ENCODE measurements at places on chromosomes 5 and 9.
A peak's percentile ranks its signal among the peaks of the same experiment; 100 is the strongest.

GRCh38 chr5:572398-573019 lies 39.6 kb upstream of the CEP72 start:
- DNase-seq: no peak

GRCh38 chr5:13357929-13358328 lies 586.6 kb downstream of the DNAH5 start:
- no peak for DNase-seq

- DNase-seq: no peak
These were observed 150.8 kb downstream of the ROR2 start for GRCh38 chr9:91799113-91799744.

GRCh38 chr5:40797273-40798011 lies 732 bp downstream of the PRKAA1 start:
- peak; percentile 59 for DNase-seq

DNA sequence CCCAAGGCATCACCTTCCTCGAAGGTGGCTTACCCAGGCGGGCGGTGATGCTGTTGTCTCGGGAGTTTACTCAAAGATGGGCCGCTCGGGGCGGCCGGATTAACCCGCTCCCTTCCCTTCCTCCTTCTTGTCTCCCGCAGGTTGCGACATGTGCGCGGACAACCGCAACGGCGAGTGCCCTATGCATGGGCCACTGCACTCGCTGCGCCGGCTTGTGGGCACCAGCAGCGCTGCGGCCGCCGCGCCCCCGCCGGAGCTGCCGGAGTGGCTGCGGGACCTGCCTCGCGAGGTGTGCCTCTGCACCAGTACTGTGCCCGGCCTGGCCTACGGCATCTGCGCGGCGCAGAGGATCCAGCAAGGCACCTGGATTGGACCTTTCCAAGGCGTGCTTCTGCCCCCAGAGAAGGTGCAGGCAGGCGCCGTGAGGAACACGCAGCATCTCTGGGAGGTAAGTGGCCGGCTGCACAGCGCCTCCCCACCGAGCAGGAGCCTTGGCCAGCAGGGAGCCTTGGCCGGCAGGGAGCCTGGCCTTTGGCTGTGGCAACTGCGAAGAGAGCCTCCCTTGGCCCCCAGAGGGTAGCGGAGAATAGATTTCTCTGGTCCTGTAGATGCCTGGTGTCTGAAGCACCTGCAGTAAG lies 10.6 kb downstream of the PRDM6 start:
- no peak for DNase-seq

GRCh38 chr9:89891591-89892304 lies 286.9 kb downstream of the GADD45G start:
- no peak for DNase-seq

DNA sequence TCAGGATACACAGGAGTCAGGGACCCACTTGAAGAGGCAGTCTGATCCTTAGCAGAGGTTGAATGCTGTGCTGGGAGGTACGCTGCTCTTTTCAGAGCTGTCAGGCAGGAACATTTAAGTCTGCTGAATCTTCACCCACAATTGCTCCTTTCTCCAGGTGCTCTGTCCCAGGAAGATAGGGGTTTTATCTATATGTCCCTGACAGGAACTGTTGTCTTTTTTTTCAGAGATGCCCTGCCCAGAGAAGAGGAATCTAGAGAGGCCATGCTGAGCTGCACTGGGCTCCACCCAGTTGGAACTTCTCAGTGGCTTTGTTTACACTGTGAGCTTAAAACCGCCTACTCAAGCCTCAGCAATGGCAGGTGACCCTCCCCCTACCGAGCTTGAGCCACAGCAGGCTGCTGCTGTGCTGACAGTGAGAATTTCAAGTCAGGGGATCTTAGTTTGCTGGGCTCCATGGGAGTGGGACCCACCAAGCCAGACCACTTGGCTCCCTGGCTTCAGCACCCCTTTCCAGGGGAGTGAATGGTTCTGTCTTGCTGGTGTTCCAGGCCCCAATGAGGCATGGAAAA lies 169.0 kb downstream of the FBXL17 start:
- no peak for DNase-seq

DNA sequence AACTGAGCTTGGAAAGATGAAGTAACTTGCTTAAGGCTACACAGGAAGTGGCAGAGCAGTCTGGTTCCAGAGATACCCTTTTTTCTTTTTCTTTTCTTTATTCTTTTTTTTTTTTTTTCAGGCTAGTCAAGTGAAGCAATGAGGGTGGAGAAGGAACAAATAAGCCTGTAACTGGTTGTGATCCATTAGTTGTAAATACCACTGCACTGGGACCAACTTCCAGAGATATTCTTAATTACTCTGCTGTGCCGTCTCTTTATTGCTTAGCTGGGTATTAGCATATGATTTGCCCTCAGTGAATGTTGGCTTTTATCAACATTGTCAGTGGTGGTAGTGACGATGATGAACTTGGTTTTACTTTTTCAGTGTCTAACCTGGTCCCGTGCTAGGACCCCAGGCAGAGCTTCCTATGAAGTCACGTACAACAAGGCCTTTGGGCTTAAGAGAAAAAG lies 26.7 kb downstream of the LNPEP start:
- no peak for DNase-seq

- no peak for DNase-seq
These were observed 19.6 kb downstream of the PPARGC1B start for GRCh38 chr5:149749481-149750365.

DNA sequence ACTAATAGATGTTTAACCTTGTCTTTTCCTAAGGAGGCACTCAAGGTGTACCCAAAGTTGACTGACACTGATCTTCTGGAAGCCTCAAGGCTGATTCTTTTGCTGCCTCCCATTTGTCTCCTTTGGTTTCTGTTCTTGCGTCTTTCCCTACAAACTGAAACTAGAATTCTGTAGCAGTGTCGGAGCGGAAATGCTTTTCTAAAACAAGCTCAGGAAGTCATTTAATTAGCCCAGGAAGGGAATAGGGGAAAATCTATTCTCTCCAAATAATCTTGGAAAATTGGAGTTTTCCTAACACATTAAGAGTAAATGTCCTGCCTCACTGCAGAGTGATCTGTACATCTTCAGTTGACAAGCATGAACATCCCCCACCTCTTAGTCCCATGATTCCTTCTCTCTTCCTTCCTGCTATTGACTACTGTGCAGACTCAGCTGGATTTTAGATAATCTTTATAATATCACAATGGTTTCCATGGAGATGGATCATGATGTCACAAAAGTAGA lies 182.7 kb downstream of the NR3C1 start:
- DNase-seq: no peak

GRCh38 chr9:131391020-131391419 lies 2.9 kb upstream of the PRRC2B start:
- no peak for DNase-seq

DNA sequence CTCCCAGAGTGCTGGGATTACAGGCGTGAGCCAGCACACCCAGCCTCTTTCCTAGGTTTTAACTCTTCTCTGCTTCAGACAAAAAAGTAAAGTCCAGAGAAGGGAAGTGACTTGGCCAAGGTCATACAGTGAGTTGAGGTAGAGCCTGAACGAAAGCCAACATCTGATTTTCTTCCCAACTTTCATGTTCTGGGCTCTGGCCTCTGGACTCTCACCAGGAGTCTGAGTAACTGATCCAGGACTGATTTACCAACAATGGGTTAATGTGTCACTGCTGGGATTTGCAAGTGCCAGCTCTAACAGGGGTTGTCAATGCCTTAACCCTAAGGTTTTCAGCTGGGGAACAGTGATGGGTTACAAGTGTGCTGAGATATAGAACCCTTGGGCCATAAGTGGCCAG lies 32.2 kb upstream of the LARP1 start:
- DNase-seq: no peak
